ENCODE measurements at places on chromosomes 4 and X.

DNA sequence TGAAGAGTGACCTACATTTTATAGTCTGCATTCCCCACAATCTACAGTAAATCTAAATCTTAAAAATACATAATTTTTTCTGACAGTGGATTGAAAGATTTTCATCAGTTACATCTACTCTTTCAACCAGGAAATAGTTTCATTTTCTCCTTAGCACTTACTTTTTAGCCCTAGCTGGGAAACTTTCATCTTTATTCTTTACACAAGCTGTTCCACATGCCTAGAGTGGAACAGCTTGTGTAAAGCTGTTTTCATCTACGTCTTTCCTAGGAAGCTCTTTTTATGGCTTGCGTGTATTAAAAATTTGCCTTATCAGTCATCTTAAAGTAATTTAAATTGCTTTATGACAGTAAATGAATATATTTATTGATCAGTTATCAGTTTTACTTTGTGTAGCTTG, 40.5 kb downstream of the RBPJ start:
- DNase-seq: no peak

DNA sequence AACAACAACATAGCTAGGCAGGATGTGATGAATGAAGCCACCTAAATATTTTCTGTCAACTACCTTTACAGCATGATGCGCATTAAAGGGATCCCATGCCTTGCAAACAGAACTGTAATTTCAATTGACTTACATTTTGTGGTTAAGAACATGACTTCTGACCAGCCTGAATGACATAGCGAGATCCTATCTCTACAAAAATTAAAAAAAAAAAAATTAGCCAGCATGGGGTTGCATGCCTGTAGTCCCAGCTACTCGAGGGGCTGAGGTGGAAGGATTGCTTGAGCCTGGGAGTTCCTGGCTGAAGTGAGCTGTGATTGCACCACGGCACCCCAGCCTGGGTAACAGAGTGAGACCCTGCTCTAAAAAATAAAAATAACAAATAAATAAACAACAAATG, 680.6 kb downstream of the IQCM start:
- DNase-seq: no peak

DNA sequence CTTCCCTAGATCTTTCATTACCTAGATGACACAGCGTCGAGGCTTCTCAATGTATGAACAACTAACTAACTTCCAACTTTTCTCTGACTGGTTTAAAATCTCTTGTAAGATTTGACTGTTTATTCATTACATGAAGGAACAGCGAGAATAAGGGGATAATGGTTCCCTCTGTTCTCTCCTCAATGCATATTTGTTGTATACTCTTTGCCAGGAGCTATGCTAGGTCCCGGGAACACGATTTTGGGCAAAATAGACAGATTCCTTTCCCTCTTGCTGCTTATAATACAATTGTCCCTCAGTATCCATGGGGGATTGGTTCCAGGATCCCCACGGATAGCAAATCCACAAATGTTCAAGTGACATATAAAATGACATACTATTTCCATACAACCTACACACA, 1020.0 kb downstream of the DMD start:
- no peak for DNase-seq

DNA sequence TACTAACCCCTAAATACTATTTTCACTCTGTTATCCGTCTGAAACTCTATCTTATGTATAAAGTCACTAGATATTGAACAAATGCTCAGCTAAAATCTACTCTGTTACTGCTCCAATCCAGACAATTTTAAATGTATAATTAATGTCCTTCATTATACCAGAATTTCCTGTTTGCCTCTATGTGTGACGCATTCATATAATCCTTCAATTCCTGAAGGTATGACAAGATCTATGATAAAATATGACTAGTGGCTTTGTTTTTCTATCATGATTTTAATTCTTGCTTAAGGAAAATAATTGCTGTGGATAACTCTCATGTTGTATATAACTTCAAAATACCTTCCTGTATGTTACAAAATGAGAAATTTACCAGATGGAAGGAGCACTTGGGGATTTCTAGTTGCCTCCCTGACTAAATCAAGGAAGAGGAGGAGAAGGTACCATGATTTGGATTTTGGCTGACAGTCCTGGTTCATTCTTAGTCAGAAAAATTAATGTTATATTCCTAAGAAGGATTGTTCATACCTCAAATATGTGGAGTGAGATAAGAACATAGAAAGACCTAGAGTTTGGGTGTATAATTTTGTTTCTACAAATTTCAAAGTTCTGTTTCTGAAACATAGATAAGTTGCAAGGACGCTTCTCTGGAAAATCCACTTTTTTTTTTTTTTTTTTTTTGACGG, 4.9 kb downstream of the CXCL6 start:
- DNase-seq: no peak

- DNase-seq: no peak
These were observed 3.6 kb downstream of the SH3BGRL start for GRCh38 chrX:81205551-81205950.

GRCh38 chr4:8817813-8818062, 53.9 kb downstream of the HMX1 start:
- no peak for DNase-seq

DNA sequence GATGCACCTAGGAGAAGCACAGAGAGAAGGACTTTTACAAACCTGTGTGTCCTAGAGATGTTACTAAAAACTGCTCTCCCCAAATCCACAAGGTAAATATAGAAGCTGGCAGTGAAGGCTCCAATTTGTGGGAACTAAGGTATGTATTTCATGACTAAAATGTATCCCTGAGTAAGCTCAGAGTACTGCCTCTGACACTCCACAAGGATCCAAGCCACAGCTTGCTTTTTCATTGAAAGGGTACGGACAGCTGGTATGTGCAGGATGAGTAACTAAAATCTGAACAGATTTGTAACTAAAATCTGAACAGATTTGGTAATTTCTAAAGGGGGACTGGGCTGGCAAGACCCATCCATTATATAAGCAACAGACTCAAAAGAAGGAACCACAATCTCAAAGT, 187.6 kb downstream of the DCLK2 start:
- no peak for DNase-seq

DNA sequence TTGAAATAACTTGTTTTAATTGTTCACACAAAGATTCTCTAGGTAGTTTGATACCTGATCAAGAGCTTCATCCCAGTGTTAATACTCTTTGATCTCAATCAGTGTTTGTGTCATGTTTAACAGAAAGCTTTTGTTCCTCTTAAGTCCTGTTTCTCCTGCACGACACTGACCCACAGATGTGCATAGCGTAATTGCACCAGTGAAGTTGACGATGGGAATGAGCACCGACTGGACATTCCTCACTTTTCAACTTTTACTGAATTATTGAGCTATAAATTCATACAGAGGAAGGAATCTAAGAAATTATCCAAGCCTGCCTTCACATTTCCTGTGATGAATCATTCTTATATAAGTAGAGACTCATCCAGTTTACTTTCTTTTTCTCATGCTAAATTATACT, 878.7 kb upstream of the TENM3 start:
- DNase-seq: no peak

DNA sequence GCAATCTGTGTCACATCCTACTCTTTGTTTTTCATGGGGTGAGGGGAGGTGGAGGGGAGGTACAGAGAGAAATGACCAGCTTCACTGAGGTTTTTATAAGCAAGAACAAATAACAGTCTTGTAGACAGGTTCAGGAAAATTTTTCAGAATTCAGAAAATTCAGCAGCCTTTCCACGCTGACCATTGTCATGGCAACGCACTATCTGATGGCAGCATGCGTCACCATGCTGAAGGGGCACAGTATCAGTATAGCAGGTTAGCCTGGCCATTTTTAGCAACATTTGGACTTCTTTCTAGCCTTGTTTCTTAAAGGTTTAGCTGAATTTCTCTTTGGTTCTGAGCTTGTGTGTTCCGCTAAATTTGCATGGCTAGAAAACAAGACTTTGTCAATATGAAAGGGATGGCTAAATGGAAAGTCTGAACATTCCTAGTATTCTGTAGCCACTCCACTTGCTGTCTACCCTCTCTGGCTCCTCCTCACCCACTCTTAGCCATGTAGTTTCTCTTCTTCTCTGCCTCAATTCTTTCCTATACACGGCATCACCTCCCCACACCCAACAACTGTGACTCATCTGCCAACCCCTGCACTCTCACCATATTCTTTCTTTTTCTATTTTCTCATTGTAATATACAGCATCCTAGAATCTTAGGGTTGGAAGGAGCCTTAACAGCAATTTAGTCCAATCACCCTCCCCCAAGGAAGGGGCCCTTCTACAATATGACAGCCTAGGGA, 42.7 kb upstream of the CITED1 start:
- peak; percentile 71 for DNase-seq

- DNase-seq: no peak
These were observed 945.0 kb upstream of the INTU start for GRCh38 chr4:126687655-126688358.
